ENCODE measurements at places on chromosomes 1 and 21.

DNA sequence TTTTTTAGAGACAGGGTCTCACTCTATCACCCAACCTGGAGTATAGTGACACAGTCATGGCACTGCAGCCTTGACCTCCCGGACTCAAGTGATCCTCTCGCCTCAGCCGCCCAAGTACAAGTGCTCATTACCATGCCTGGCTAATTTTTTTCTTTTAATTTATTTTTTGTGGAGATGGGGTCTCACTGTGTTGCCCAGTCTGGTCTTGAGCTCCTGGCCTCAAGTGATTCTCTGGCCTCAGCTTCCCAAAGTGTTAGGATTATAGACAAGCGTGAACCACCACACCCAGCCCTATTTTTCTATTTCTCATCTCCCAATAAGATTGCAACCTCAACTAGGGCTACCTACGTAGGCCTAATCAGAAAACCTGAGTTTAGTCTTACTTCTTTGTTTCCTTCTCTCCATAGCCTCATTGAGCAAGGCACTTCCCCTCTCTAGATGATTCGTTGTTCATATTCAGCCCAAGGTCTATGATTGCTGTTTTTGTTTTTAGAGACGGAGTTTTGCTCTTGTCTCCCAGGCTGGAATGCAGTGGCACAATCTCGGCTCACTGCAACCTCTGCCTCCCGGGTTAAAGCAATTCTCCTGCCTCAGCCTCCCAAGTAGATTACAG lies 1.1 kb upstream of the KPNA6 start:
- DNase-seq, result no peak

GRCh38 chr1:41432481-41433280 lies 51.8 kb downstream of the EDN2 start:
- peak; percentile 50 for DNase-seq

GRCh38 chr1:194473766-194474165 lies 1287.4 kb upstream of the B3GALT2 start:
- no peak for DNase-seq

- no peak for DNase-seq
Observed at GRCh38 chr1:5903031-5903430, 89.2 kb downstream of the NPHP4 start.

All from stimulated activated CD4-positive, alpha-beta T cell treated with anti-CD3 and anti-CD28 coated beads, Interleukin-2, amount 100 ng/mL, for 4 hours (primary cell).